ENCODE measurements at places on chromosomes 5 and 9.

DNA sequence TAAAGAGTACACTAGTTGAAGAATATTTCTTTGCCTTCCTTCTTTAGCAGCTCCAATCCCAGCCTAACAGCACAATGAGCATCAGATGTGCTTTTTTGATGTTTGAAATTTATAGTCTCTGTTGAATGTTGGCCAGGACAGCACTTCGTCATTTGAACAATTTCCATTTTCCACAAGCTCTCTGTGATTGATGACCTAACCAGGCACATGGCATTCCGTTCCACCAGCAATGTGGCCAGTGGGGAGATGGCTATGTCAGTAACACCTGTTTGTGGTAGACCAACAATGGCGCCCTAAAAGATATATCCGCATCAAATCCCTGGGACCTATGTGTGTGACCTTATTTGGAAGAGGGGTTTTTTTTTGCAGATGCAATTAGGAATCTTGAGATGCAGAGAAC lies 66.8 kb downstream of the PALM2AKAP2 start:
- DNase-seq = no peak

GRCh38 chr9:20985851-20986600 lies 45.4 kb downstream of the HACD4 start:
- DNase-seq = no peak

DNA sequence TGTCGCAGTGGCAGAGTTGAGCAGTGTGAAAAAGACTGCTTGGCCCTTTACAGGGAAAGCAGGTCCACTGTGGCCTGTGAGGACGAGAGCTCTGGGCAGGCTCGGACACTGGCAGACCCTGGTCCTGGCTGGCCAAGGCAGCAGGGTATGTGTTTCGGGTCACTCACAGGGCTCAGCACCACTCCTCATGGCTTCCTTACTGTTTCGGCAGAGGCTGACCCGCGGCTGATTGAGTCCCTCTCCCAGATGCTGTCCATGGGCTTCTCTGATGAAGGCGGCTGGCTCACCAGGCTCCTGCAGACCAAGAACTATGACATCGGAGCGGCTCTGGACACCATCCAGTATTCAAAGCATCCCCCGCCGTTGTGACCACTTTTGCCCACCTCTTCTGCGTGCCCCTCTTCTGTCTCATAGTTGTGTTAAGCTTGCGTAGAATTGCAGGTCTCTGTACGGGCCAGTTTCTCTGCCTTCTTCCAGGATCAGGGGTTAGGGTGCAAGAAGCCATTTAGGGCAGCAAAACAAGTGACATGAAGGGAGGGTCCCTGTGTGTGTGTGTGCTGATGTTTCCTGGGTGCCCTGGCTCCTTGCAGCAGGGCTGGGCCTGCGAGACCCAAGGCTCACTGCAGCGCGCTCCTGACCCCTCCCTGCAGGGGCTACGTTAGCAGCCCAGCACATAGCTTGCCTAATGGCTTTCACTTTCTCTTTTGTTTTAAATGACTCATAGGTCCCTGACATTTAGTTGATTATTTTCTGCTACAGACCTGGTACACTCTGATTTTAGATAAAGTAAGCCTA lies 15.7 kb downstream of the SQSTM1 start:
- no peak for DNase-seq

GRCh38 chr5:95812074-95812471 lies 10.5 kb downstream of the GLRX start:
- DNase-seq = no peak

DNA sequence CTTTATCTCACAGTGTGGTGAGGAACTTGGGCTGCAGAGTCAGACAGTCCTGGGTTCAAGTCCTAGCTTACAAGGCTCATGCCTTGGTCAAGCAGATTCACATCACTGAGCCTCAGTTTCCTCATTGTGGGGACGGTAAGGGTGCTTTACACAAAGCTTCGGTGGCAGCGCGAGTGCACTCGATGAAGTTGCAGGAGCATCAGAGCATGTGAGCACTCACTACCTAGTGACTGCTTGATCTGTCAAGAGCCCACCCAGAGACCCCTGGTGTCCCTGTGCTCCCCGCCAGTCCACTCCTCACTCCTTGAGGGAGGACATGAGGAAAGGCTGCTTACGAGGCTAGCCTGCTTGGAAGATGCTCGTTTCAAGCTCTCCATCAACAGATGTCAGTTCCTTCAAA lies 56.2 kb upstream of the GARNL3 start:
- no peak for DNase-seq

DNA sequence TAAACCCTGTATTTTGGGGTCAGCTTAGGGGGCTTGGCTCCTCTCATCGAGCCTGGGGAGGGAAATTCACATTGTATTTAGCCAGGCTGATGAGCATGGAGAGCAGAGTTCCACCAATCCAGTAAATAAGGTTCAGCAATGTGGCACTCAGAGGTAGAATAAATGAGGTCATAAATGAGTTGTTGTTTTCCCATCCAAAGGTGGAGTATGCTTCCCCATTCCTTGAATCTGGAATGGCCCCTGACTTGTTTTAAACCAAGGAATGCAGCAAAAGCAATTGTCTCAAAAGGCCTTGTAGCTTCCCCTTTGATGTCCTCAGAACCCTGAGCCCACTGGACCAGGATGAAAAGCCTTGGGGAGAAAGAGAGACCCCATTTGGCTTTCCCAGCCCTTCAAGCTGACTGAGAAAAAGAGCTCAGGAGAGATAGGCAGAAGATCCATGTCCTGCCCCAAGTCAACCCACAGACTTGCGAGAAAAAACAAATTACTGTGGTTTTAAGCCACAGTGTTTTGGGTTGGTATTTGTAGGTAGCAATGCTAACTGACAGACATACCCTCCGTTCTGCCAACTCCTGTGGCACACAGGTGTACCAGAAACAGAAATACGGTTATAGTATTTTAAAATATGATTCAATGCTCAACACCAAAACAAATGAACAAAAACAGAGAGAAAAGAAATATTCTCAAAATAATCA lies 566.0 kb upstream of the DMAC1 start:
- no peak for DNase-seq

DNA sequence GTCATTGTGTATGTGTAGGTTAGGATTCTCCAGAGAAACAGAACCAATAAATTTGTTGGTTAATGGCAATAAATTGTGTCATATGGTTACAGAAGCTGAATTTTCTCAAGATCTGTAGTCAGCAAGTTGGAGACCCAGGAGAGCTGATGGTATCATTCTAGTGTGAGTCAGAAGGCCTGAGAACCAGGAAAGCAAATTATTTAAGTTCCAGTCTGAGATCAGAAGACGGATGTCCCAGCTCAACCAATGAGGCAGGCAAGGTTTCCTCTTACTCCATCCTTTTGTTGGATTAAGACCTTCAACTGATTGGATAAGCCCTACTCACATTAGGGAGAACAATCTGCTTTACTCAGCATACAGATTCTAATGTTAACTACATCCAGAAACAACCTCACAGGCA lies 656.3 kb downstream of the ANXA1 start:
- DNase-seq = no peak

DNA sequence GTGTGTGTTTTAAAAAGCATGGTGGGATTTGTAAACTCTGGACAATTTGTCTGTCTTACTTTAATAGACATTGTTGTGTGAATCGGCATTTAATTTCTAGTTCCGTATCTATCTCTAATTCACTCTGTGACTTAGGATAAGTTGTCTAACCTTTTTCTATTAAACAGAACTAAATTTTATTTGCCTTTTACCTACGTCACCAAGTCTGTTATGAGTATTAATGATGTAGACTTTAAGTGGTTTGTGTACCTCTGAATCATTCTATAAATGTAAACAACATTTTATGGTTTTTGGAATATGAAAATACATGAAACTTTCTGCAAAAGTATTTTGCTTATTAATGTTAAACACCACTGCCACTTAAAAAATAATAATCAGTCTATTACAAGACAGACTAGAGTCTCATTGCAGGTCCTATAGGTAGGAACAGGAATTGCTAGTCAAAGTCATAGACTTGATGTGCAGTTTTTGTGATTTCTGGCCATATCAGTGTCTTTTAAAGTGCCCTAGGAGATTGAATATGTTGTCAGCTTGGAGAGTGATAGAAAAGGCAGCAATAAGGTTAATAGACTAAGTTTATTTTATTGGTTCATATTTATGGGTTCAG lies 5.6 kb downstream of the RBM27 start:
- DNase-seq = no peak

- DNase-seq = no peak
Observed at GRCh38 chr5:9957214-9957613, 292.5 kb downstream of the ATPSCKMT start.

DNA sequence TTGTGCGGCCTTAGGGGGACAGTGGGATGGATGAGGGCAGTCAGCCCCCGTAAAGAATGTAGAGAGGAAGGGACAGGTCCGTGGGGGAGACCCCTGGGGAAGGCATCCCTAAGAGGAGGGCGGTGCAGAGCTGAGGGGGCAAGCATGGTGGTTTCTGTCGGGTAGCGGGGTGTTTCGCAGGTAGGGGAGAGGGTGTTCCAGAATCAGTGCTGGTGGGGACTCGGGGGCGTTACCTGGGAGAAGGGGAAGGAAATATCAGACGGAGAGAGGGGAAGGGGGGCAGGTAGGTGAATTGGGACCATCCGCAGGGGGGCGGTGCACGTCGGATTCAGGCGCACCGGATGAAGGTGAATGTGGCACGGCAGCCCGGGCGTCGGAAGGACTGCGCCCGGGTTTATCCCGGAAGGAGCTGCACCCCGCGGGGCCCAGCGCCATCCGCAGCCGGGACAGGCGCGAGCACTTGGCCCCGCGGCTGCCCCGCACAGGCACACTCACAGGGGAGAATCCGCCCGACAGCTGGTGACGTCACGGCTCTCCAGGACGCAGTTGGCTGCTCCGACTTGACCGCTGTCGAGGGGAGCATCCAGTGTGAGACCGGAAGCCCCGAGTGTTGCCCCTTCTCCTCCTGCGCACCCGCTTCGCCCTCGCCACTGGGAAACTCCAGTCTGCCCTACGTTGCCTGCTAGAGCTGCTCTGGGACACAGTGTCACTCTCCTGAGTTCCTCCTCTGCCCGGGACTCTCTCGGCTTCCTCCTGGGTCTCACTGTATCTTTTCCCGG lies 1.3 kb downstream of the CD72 start:
- DNase-seq = peak; percentile 13

DNA sequence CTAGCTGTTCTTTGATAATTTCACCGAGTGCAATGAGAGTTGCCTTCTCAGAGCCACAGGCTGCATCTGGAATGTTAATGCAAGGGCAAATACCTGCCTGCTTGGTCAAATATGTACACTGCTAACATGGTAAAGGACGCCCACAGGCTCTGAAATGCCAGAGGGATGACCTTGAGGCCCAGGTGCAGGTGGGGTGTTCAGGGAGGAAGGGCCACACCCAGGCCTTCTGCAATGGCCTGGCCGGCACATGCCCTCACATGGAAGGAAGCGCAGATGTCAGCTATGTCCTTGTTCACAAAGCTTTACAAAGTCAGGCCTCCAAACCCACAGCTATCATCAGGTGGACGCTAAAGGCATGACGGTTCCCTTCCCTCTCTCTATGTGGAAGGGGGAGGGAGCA lies 48.6 kb downstream of the HRH2 start:
- DNase-seq = no peak

GRCh38 chr9:114930056-114930812 lies at the start of gene TNFSF8:
Gene TNFSF8, minus strand, starts transcription at chr9:114930591. Its CDS starts 288 bp downstream, at chr9:114930303.
- DNase-seq = no peak

Data from NCI-H1092 (cell line).